ENCODE measurements at places on chromosomes 1 and 21. TPM values are rescaled to one million over a fixed set of nuclear protein-coding genes. Genes with fewer than 3 reads are reported as not detected.

The PLA2G2C gene
- total RNA-seq: not detected

The FHAD1 gene
- total RNA-seq: 0.82 TPM

The FCRL6 gene
- not detected for total RNA-seq

The ARHGEF10L gene
- 8.0 TPM for total RNA-seq

The RAB29 gene
- 10.6 TPM for total RNA-seq

The SPRR2A gene
- total RNA-seq: not detected

The CLCA1 gene
- not detected for total RNA-seq

The KCNJ9 gene
- total RNA-seq: not detected

The HAO2 gene
- total RNA-seq: not detected

The RXFP4 gene
- total RNA-seq: not detected

The F3 gene
- total RNA-seq: 3.4 TPM

The FMO2 gene
- total RNA-seq: not detected

The LRRC3 gene
- 2.4 TPM for total RNA-seq

The NUP133 gene
- 27.2 TPM for total RNA-seq

The RGSL1 gene
- not detected for total RNA-seq

The ADAMTS5 gene
- total RNA-seq: not detected

The PLPP3 gene
- total RNA-seq: 31.6 TPM

The KRTAP19-3 gene
- total RNA-seq: not detected

The KLHDC9 gene
- 2.2 TPM for total RNA-seq

The KCNA2 gene
- total RNA-seq: 0.18 TPM

The S100A6 gene
- total RNA-seq: 3,257 TPM

The RYR2 gene
- total RNA-seq: 0.13 TPM

The PCSK9 gene
- 3.7 TPM for total RNA-seq

The TBX15 gene
- total RNA-seq: not detected

The ITSN1 gene
- total RNA-seq: 18.9 TPM

The EFNA1 gene
- total RNA-seq: 27.4 TPM

The ANKRD35 gene
- not detected for total RNA-seq

The DNAH14 gene
- total RNA-seq: 15.1 TPM

The KCNC4 gene
- total RNA-seq: 2.4 TPM

The MAGI3 gene
- total RNA-seq: 3.6 TPM

The NMNAT2 gene
- 0.42 TPM for total RNA-seq

The ETV3L gene
- not detected for total RNA-seq

The FMO5 gene
- 0.38 TPM for total RNA-seq

The DNAJC28 gene
- total RNA-seq: 0.36 TPM

The RGS5 gene
- 1.2 TPM for total RNA-seq

The LAMB3 gene
- 23.2 TPM for total RNA-seq

The MARK1 gene
- total RNA-seq: 0.22 TPM

The RHD gene
- total RNA-seq: not detected

All from A549 treated with ZK216348 at 1 μM for 4 hours (cell line).